ENCODE measurements at places on chromosomes 7 and 10.
A peak's percentile ranks its signal among the peaks of the same experiment; 100 is the strongest.

- DNase-seq = no peak
Observed at GRCh38 chr7:101736084-101736483, 81.3 kb upstream of the CUX1 start.

DNA sequence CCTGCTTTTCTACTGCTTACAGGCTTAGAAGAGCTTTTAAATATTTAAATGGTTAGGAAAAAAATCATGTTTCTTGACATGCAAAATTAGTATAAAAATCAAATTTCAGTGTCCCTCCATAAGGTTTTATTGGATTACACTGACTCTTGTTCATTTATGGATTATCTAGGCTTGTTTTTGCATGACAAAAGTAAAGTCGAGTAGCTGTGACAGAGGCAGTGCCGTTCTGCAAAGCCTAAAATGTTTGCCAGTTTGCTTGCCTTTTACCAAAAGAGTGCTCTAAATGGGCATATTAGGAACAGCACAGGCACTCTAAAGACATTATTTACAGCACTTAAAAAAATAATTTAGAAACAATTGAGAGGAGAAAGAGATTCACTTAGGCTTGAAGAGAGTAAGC, 139.6 kb downstream of the TSPAN12 start:
- DNase-seq = no peak

- DNase-seq = no peak
Observed at GRCh38 chr7:50504646-50505546, 54.7 kb upstream of the FIGNL1 start.

DNA sequence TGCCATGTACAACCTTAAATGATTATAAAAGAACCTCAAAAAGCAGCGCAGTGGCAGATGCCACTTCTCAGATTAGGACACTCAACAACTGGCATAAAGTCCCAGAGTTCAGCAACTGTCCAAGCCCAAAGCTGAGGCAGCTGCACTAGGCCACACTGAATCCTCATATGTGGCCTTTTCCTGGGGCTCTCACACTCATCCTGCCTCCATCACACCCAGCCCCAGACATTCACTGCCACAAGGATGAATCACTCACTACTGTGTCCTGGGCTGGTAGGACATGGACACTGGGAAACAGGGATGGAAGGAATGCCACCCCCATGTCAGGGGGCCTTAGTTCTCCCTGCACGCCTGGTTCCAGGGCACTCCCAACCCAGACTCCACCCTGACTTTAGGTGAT, 547.7 kb downstream of the TNS3 start:
- DNase-seq = no peak

GRCh38 chr7:22256541-22257096, 100.3 kb downstream of the RAPGEF5 start:
- no peak for DNase-seq

GRCh38 chr10:79195091-79195923, 126.5 kb downstream of the ZMIZ1 start:
- DNase-seq = peak; percentile 59

DNA sequence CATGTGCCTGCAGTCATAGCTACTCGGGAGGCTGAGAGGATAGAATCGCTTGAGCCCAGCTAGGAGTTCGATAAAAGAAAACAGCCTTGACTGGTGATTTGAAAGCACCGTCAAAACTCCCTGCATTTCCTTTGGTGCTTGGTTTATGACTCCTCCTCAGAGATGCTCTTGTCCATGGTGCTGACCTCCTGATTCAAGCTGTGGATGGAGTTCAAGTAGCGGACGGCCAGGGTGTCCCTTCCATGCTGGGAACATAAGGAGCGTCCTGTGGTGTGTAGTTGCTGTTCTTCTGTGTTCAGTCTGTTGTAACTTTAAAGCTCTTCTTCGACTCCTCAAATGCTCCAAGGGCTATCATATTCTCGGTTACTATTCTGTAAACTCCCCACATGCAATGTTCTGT, 382.5 kb upstream of the KIAA1217 start:
- no peak for DNase-seq

GRCh38 chr7:23220690-23221305, 25.8 kb upstream of the GPNMB start:
- no peak for DNase-seq

DNA sequence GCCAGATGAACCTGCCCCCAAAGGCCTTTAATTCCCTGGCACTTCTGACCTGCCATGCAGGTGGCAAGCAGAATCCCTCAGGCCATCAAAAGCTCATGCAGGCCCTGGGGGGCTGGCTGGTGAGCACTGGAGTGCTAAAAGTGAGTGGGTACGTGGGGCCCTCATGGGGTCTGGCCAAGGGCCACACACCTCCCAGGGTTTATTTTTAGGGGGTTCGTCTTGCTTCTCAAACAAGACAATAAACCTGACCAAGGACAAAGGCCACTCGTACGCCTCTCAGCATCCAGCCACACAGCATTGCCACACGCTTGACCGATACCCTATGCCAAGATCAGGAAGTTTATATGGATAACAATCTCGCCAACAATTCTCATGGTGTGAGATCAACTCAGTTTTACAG, 33.1 kb upstream of the DOCK1 start:
- no peak for DNase-seq

DNA sequence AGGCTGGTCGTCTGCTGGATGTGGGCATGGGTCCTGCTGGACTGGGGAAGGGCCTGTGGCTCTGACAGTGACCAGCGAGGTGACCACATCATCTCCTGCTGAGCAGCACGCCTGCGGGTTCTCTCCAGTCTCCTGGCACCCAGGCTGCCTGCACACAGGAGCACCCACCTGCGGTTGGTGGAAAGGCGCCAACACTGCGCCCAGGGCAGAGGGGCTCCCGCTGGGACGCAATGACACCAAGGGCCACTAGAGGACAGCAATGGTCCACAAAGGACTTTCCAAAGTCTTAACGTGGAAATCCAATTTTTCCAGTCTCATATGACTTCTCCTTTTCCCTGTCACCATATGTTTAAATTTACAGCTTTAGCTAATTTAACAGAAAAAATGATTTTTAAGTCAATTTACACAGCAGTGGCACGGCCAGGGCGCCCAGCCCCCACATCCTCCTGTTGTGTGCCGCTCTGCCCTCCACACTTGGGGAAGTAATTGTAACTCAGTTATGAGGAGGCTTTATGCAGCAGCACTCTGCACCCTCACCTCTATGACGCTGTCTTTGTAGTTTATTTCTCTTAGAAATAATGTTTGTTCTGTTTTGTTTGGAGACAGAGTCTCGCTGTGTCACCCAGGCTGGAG, 38.1 kb downstream of the CFAP46 start:
- no peak for DNase-seq

GRCh38 chr7:151351027-151351426, 9.4 kb downstream of the NUB1 start:
- no peak for DNase-seq

GRCh38 chr10:103254538-103255325, 9.0 kb downstream of the RPEL1 start:
- no peak for DNase-seq

DNA sequence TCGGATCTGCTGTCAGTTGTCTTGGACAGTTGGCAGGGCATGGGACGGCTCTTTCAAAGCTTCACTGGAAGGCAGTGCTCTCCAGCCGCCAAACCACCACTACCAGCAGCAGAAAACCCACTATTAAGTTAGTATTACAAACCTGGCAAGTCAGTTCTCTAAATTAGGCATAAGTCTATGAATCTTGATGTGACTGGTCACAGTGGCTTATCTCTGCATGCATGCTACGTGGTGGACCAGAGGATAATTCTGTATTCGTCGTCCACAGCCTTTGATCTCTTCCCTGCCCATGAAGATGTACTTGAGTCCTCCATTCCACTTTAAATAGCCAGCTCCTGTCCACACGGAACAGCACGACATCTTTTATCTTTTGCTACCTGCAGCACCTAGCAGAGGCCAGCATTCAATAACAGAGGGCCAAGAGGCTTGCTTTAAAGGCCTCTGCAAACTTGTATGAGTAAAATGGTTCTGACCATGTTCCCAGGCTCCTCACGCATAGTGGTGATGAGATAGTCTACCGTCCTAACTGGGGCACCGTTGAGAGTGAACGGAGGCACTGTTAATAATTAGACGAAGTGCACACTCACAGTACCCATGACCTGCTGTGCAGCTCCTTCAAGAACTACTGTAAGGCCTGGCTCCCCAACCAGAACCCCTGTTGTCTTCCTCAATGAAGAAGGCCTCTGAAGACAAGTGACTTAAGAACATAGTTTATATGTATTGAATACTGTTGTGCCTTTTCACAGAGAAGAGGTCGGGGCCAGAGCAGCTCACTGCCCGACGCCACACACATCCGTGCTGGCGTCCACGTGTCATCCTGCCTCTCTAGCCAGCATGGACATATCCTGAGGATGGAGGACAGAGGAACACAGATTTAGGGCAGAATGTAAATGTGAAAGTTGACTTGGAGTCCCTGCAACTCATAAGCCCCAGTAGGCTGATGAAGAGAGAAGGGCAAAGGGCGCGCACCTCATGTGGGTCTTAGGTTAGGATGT, 1.0 kb downstream of the GPR146 start:
- no peak for DNase-seq

- no peak for DNase-seq
Observed at GRCh38 chr10:132302421-132303310, 5.1 kb downstream of the STK32C start.

GRCh38 chr7:102009628-102010027, 192.2 kb downstream of the CUX1 start:
- no peak for DNase-seq

- DNase-seq = no peak
Observed at GRCh38 chr10:67780759-67781538, 57.0 kb downstream of the DNAJC12 start.

DNA sequence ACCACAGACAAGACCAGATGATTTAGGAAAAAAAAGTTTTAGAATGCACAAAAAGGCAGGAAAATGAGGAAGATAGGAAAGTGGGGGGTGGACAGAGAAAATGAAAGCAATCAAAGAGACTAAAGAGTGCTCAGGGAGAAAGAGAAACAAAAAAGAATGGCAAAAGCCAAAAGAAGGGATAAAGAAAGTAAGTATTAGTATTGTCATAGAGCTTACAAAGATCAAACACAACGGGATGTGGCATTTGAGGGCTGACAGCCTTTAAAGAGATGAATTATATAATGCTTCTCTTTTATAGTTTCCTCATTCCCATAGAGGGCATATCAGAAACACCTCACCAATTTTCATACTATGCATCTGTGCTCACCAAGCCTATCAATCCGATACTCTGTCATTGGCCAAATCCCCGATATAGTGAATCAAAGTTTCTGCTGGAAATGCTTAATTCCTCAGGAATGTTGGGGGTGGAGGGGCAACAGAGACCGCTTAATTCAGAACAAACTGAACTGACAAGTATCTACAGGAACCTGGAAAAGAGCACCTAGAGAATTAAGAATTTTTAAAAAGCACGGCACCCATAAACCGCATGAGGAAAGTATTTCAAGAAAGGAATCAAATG, 2.7 kb downstream of the COG5 start:
- DNase-seq = no peak

DNA sequence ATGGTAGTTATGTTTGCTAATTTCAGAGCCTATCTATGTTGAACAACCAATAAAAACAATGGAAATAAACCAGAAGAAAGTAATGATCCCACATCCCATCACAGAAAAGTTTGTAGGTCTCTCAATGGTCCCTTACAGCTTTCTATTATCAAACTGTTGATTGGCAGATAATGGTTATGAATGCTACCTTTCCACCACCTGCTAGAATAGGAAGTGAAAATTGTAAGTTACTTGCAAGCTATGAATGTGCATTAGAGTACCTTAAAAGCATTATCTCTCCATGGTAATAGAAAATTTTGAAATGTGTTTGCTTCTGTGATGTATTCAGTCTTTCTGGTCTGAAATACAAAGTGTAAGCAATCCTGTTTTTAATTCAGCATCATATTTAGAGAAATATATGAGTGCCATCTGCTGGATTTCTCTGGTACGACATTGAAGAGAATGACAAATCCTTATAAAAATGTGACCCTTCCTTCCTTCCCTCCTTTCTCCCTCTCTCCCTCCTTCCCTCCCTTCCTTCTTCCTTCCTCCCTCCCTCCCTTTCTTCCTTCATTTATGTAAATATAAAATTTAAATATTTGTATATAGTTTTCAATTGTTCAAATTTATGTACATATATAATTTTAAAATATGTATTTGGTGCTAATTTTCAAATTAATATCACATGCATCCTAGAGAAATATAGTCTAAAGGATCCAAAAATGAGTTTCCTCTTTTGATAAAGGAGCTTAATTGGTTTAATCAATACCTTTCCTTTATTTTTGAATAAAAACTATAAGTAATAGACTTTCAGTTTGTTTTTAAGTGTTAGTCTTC, 41.4 kb upstream of the PNLIPRP3 start:
- DNase-seq = no peak

GRCh38 chr10:69327463-69328379, 49.4 kb downstream of the HK1 start:
- no peak for DNase-seq

DNA sequence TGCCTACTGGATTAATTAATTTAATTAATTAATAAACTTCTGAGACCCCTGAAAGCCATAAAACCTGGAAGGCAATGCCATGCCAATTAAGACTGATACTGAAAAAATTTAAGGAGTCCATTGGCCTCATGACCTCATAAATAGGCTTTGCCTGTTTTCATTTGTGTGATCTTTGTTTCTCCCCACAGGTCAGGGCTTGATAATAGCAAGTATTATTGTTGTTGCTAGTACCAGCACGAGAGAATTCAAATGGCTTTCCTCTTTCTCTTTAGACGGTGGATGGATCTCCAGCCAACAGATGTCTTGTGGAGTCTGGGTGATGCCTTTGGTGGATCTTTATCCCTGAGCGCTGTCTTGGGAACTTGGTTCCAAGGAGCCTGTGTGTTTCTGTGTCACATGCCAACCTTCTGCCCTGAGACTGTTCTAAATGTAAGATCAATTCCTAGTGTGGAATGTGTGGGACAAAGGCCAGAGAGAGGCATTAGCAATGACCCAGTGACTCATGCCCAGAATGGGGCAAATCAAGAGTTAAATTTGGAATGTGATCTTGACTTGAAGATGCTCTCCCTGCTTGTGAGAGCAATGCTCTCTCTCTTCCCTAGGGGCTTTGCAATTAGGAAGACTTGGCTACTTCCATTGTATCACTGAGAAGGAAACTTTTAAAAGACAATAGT, 17.7 kb downstream of the ACSM6 start:
- no peak for DNase-seq

DNA sequence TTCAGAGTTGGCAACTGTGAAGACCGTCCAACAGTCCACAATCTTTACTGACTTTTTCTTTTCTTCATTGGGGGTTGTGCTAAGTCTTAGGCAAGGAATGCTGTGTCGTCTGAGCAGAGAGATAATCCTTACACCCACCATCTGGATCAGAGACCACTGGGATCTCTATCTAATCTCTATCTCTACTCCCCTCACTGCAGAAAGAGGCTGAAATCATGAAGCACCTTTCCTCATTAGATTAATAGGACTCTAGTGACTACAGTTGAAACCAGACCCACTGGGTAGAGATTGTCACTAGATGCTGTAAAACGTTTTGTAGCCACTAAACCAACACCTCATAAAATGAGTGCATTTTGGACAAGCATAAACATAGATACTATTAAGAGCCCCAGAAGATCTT, 387.4 kb upstream of the CELF2 start:
- DNase-seq = no peak
